ENCODE measurements at places on chromosomes 1 and 21.

DNA sequence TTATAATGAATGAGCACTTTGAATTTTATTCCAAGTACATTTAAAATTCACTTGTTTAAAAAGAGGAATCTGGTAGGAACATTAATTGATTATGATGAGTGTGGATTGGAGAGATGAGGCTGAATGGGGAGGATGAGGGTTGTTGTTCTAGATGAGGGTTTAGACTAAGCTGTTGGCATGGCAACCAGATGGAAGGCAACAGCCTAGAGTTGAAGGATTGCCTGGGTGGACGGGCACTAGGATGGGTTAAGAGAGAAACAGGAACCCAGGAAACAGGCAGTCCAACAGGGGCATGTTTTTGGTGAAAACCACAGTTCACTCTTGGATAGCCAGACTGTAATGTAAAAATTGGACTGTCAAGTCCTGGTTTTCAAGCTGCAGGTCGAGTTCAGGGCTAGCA is 125.5 kb downstream of the CHRM3 start:
- no peak for DNase-seq

DNA sequence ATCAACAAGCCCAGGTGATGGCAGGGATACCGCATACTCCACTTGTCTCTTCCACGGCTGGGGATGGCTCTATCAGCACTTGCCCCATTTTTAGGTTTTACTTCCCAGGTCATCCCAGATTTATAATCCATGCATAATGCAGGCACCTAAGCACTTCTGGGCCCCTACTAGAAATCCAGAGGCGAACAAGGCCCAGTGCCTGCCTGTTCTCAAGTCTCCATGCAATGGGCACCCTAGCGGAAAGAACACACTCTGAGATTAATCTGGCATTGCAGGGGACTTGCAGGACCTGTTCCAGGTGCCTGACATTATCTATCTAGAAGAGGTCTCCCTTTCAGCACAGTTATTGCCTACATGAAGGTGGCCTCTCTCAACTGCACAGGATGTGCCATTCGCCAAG is 39.8 kb downstream of the HIVEP3 start:
- DNase-seq: no peak

DNA sequence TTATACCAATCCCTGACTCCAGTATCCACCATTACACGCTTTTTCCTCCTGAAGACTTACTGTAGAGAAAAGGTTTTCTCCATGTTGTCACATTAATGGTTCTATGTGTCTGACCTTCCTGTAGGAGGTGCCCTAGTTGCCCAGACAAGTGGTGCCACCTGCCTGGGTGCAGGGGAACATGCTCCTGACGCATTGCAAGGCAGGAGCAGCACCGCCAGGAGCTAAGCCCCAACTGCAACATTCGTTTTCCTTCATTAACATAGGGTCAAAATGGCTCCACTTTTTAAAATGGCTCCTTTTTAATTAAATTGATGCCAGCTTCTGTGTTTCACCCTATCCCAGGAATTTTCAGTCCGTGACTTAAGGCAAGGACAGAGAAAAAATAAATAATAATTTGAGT is 220.1 kb upstream of the SAMSN1 start:
- no peak for DNase-seq

DNA sequence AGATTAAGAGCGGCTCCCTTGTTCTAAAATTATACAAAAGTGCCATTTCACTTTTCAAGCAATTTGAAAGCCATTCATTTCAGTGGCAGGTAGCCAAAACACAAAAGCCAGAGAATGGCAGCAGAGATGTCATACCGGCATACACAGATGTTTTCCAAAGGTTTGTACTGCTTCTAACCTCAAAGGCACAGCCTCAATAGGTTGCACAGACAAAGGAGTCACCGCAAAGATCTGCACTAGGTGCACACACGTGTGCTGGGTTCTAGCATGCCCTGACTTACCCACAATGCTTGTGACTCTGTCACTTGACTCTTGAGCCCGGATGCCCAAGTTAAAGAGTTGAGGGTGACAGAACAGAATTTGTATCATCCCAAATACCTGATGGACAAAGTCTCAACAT is 448.9 kb upstream of the ADGRL2 start:
- DNase-seq: no peak

DNA sequence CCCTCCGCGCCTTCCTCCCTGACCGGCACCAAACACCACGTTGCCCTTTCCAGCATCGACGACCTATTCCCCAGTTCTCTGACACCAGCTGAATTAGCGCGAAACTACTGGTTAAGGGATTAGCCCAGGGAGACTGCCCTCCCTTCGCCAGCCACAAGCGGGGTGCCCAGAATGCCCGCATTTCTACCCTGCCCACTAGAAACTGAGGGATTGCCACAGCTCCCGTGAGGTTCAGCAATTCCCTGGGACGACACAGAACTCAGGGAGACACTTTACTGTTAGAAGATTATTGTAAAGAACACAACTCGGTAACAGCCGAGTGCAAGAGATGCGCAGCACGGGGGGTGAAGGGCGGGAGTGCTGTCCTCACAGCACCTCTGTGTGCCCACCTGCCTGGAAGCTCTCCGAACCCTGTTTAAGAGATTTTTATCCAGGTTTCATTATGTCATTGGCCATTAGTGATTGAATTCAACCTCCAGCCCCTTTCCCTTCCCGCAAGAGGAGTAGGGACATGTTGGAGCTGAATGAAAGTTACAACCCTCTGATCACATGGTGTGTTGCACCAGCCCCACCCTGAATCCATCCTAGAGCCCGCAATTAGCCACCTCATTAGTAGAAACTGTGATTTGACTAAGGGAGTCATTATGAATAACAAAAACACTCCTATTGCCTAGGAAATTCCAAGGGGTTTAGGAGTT is 15.8 kb upstream of the RIPPLY3 start:
- DNase-seq: no peak

DNA sequence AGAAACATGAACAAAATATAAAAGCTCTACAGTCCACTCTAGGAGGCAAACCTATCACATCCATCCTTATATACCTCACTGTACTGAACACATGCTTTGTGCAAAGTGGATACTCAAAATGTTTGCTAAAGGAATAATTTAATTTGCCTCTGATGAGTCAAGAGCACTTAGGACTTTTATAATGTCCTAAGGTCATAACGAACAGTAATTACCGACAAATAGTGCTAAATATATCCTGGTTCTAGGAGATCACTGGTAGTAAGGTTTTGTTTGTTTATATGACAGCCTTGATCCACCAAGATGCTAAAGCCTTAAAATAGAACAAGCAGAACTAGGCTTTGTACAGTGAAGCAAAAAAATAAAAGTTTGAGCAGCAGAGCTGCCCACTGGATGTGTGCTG is 70.6 kb downstream of the GADD45A start:
- DNase-seq: no peak

DNA sequence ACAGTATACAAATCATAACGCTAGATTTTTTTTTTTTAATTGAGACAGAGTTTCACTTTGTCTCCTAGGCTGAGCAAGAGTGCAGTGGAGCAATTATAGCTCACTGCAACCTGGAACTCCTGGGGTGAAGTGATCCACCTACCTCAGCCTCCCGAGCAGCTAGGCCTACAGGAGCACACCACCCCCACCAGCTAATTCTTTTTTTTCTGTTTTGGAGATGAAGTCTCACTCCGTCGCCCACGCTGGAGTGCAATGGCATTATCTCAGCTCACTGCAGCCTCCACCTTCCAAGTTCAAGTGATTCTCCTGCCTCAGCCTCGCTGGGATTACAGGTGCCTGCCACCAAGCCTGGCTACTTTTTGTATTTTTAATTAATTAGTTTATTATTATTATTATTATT is 21.3 kb downstream of the NPR1 start:
- no peak for DNase-seq

GRCh38 chr1:37734629-37735591 is 30.0 kb downstream of the EPHA10 start:
- DNase-seq: no peak

- no peak for DNase-seq
Measured at GRCh38 chr21:34818662-34819158, 149.9 kb downstream of the CLIC6 start.
